Cortex of kidney (tissue), 1 donor: ENCODE measurements at places on chromosomes 4 and X.

DNA sequence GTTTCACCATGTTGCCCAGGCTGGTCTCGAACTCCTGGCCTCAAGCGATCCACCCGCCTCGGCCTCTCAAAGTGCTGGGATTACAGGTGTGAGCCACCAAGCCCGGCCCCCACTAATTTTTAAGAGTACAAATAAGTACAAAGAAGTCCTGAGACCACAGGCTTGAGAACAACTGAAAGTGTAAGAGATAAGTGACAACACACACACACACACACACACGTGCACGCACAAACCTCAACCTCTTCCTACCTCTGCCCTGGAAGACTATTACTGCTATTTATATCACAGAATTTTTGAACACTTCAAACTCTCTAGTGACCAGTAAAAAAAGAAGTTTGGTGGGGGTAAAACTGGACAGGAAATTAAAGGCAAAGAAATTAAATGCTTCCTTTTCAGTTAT, 7.5 kb downstream of the KLHL15 start:
- no peak for DNase-seq

DNA sequence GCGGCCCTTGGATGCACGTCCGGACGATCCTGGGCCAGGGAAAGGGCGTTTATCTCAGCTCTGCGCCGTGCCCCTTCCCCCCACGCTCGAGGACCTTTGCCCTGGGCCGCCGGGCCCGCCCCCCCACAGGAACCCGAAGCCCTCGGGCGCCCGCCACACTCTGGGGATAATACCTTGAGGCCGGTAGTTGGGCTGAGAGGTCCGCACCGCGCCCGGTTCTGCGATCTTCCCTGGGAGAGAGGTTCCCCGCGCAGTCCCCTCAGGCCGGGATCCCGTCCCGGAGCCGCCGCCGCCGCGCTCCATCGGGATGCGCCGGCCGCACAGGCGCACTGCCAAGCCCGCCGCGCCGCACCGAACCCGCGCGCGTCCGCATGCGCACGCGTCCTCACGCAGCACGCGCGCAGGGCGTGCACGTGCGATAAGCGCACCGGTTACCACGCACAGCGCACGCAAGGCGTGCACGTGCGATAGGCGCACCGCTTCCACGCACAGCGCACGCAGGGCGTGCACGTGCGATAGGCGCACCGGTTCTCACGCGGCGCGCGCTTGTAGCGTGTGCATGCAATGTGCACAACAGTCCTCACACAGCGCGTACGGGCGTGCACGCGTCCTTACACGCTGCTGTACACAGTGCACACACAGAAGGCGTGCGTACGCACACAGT, at the start of gene MAP7D2:
TSS of gene MAP7D2 (minus strand) at position 331 of the 664 bp plus-strand sequence. CDS start at position 303, 28 bp downstream.
- DNase-seq: no peak

GRCh38 chr4:71009890-71010588, 16.6 kb downstream of the DCK start:
- DNase-seq: no peak

DNA sequence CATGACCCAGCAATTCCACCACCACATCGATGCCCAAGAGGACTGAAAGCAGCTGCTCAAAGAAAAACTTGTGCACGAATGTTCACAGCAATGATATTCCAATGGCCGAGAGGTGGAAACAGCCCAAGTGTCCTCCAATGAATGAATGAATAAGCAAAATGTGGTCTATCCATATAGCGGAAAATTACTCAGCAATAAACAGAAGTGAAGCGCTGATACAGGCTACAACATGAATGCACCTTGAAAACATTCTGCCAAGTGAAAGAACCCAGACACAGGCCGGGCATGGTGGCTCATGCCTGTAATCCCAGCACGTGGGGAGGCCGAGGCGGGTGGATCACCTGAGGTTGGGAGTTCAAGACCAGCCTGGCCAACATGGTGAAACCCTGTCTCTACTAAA, 5.2 kb upstream of the SLC2A9 start:
- DNase-seq: no peak

GRCh38 chr4:18033111-18034085, 11.8 kb upstream of the LCORL start:
- DNase-seq: no peak

GRCh38 chrX:15570145-15570544, 30.6 kb downstream of the ACE2 start:
- no peak for DNase-seq

GRCh38 chrX:39661116-39661907, 436.4 kb downstream of the BCOR start:
- no peak for DNase-seq

DNA sequence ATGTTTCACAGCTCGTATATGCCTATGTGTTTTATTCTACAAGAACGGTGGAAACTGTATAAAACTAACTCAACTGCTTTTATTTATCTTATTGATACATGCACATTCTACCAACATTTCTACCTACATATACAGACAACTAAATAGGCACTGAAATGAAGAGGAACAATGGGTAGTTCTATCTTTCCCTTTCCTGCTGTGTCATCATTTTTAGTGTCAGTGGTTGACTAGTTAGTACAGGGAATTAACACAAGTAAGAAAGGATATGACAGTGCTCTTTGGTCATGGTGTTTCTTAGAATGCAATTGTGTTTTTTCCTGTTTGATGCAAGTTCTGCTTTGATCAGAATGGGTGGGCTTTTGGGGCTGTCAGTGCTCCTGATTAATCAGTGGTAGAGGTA, 293.8 kb upstream of the CTSO start:
- DNase-seq: no peak

- no peak for DNase-seq
Observed at GRCh38 chr4:87601361-87601760, 7.0 kb upstream of the DSPP start.

DNA sequence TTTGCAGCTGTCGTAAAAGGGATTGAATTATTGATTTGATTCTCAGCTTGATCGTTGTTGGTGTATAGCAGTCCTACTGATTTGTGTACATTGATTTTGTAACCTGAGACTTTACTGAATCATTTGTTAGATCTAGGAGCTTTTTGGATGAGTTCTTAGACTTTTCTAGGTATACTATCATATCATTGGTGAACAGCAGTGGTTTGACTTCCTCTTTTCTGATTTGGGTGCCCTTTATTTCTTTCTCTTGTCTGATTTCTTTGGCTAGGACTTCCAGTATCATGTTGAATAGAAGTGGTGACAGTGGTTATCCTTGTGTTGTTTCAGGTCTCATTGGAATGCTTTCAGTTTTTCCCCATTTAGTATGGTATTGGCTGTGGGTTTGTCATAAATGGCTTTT, 8.4 kb downstream of the APOOL start:
- DNase-seq: no peak

DNA sequence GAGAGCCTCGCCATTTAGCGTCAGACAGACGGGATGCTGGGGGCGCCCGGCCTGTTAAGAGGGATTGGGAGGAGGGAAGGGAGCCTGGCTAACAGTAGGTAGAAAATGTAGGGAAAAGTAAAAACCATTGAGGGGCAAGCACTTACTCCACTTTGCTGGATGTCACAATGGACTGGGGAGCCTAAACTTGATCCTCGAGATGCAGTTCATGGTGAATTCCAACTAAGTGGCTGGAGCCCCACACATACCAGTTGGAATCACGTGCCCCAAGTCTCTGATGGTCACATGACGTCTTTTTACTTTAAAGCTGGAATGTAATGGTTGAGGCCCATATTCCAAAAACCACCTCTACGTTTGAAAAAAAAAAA, 1.5 kb downstream of the PLS3 start:
- DNase-seq: no peak

- no peak for DNase-seq
Observed at GRCh38 chr4:110949542-110949941, 326.7 kb upstream of the PITX2 start.

DNA sequence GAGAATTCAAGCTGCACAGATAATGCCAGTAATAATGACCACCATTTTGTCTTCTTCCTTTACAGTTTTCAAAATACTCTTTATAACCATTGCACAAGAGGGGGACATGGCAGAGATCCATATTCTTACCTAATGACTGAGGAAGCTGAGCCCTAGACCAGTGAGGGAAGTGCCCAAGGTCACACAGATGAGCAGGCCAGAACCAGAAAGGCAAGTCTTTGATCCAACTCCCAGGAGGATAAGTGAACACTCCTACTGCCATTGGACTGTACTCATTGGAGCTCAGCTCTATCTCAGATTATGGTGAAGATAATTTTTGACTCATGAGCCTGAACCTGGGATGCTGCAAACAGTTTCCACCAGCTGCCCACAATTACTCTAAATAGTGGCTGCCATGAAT, 28.6 kb downstream of the AMER1 start:
- no peak for DNase-seq

GRCh38 chr4:6095897-6096296, 77.7 kb upstream of the C4orf50 start:
- no peak for DNase-seq

- DNase-seq: no peak
Observed at GRCh38 chrX:153921070-153921469, 5.0 kb downstream of the ARHGAP4 start.

DNA sequence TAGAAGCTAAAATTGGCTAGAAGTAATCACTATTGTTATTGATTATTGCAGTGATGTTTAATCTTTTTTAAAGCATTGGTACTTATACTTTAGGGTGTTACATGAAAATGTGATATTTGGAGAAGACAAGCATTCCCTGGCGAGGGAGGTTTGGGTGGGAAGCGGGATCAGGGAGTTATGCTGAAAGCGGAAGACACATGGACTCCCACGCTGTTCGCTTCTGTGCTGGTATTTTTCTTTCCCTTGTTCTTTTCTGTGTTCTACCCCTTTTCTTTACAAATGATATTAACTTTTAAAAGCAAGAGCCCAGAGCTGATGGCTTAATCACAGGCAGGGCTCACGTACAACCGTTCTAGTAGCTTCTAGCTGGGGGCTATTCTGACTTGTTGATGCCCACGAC, 61.6 kb downstream of the PHOX2B start:
- DNase-seq: no peak

- no peak for DNase-seq
Observed at GRCh38 chrX:72245461-72246089, 6.7 kb upstream of the ERCC6L start.

DNA sequence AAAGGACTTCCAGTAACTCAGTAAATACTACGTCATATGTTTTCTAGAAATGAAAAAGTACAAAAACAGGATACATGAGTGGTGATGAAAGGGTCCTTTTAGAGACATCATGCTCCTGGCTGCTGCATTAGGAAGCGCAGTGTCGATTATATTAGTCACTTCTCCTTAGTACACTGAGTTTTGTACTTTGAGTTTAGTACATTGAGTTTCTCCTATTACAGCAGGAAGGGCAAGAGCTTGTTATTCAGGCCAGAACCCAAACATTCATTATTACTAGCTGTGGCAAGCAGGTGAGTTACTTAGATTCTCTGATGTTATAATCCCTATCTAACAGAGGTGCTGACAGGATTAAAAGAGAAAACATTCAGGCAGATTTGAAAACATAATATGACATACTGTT, 21.3 kb downstream of the RPGR start:
- DNase-seq: no peak

DNA sequence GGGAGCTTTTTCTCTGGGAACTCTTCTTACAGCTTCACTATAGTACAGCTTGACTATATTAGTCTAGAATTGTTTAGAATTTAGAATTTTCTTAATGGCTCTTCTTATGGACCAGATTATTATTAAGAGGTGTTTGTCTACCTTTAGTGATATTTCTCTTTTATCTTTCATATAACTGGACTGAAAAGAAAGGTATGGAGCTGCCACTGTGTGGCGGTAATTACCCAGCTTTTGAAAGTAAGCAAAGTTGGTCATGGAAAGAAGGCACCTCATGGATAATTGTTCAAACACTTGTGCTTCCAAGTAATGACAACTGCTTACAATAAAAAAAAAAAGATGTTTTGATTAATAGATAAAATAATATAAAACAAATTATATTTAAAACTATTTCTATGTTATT, 1112.5 kb downstream of the TECRL start:
- no peak for DNase-seq

- no peak for DNase-seq
Observed at GRCh38 chr4:72006586-72006985, 25.2 kb upstream of the NPFFR2 start.

GRCh38 chrX:55754861-55755294, 37.3 kb downstream of the RRAGB start:
- DNase-seq: no peak

DNA sequence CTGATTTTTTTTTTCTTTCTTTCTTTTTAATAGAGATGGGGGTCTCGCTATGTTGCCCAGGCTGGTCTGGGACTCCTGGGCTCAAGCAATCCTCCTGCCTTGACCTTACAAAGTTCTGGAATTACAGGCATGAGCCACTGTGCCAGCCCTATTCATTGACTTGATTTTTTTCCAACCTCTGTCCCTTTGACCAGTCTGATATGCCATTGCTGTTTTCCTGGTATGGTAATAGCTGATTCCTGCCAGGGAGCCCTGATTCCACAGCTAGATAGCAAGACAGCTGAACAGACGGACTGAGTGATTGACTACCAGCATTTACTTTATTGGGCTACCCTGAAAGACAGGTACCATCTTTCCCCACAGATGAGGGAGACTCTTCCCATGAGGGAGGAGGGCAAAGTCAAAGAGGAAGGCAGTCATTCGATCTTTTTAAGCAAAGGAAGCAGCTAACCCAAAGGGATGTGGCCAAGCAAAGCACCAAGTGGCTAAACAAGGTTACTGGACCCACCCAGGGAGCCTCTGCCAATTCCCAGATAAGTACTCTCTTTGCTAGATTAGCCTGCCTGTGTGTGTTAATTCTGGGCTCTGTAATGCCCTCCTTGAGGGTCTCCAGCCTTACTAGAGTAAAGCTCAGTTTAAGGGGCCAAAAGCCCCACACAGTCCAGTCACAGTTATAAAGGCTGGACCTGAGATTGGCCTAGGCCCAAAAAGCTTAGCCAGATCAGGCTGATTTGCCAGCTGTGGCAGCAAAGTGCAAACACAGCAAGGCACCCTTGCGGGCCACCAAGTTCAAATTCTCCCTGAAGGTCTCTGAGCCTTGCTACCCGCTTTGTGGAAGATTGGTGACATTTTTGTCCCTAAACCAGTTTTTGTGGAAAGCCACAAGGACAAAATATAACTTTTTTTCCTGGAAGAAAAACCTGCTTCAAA, 192.4 kb upstream of the GPC4 start:
- no peak for DNase-seq

DNA sequence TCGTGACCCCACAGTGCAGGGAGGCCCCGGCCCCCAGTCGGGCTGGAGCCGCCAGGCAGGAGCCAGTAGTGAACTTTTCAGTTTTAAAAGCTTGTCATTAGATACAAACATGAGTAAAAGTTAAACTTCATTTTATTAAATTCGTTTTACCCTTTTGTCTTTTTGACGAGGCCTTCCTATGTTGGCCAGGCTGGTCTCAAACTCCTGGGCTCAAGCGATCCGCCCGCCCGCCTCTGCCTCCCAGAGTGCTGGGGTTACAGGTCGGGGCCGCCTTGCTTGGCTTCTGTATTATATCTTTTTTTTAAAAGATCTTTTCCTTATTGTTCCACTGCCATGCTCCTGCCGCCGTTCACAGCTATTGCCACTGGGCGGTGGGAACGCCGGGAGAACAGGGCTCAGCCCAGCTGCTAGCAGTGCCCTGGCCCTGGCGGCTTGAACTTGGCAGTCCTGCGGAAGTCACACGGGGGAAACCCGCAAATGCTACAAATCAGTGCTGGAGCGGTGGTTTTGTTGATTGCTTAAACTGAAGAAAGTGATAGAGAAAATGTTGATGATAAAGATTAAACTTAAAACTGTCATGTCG, 968 bp upstream of the NELFA start:
- DNase-seq: no peak

- DNase-seq: no peak
Observed at GRCh38 chr4:2408401-2408958, 10.0 kb downstream of the ZFYVE28 start.
